ENCODE measurements at places on chromosomes 4 and X.

DNA sequence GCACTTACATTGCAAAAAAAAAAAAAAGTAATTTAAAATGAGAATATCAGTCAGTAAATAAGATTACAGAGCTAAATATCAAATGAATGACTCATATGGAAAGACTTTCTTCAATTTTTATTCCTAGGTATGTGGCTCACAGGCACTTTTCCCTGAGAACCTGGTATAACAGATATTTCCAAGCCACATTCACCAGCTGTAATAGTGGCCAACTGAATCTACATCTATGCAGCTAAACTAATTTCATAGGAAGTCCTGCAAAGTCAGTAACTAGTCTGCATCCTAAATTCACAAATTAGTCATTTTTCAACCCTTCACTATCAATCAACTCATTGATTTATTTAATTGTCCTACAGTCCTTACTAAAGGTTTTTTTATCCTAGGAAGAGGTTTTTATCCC is 5.6 kb downstream of the PDE5A start:
- DNase-seq, result no peak

GRCh38 chr4:87584222-87584908 is 24.0 kb upstream of the DSPP start:
- DNase-seq, result no peak

- DNase-seq, result no peak
Measured at GRCh38 chr4:112266823-112267222, 18.9 kb downstream of the TIFA start.

- no peak for DNase-seq
Measured at GRCh38 chrX:95762716-95763115, 921.9 kb upstream of the DIAPH2 start.

- DNase-seq, result no peak
Measured at GRCh38 chr4:101236097-101236496, 111.2 kb downstream of the PPP3CA start.

GRCh38 chrX:41664375-41664901 is 24.3 kb upstream of the GPR34 start:
- DNase-seq, result no peak

- no peak for DNase-seq
Measured at GRCh38 chr4:69038582-69038981, 57.7 kb upstream of the UGT2B7 start.

- DNase-seq, result no peak
Measured at GRCh38 chr4:31844350-31844749, 1124.2 kb downstream of the PCDH7 start.

DNA sequence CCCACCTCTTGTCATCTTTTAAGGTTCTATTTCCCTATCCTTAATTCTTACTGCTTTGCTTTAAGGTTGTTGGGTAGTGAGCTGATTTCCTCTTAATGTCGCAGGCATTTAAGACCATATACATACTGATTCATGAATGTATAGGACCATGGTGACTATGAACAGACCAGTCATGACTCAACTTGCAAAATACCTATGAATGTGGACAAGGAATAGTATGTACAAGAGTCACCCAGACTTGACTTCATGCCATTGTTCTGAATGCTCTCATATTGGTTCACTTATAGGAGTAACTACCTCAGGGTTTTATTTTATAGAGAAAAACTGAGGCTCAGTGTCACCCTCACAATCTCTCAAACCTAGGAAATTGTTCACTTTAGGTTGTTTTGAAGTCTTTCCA is 44.3 kb downstream of the CCNG2 start:
- no peak for DNase-seq

DNA sequence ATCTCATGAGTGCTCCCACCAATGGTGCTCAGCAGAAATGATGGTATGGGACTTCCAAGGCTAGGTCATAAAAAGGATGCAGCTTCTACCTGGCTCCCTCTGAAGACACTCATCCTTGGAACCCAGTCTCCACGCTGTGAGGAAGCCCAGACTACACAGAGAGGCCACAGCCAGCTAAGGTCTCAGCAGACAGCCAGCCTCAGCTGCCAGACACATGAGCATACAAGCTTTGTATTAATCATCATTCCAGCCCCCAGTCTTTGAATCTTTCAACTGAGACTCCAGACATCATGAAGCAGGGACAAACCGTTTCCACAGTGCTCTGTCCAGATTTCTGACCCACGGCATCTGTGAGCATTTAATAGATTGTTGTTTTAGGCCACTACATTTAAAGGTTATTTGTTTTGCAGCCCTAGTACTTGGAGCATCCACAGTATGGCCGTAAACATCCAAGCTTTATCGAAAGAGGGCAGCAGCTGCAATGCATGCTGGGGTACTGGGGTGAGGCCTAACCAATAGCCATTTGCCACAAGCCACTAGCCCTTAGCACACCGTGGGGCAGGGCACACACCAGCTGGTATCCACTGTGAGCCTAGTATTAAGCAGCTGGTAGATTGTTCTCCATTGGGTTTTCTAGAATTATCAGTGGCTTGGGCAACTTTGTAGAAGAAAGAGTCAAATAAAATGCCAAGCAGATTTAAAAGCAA is 449.1 kb downstream of the BCOR start:
- no peak for DNase-seq

DNA sequence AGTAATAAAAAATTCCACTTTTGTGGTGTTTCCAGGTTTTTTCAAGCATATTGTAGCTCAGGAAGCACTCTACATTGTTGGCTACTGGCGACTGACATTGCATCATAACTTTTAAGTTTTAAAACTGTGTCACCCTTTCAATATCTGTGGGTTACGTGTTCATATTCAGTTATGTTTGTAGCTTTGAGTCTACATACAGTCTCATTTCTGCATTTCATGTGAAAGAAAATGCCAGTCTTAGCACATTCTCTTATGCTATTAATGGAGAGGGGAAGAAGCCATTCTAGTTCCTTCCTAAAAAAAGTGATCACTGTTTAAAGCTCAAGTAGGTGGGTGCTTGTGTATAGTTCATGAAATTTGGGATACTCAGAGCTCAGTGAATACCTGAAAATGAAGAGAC is 38.1 kb downstream of the DIAPH2 start:
- DNase-seq, result no peak

- no peak for DNase-seq
Measured at GRCh38 chr4:163127621-163128020, 39.1 kb downstream of the NAF1 start.

- DNase-seq, result no peak
Measured at GRCh38 chr4:55020131-55020530, 105.3 kb downstream of the KDR start.

DNA sequence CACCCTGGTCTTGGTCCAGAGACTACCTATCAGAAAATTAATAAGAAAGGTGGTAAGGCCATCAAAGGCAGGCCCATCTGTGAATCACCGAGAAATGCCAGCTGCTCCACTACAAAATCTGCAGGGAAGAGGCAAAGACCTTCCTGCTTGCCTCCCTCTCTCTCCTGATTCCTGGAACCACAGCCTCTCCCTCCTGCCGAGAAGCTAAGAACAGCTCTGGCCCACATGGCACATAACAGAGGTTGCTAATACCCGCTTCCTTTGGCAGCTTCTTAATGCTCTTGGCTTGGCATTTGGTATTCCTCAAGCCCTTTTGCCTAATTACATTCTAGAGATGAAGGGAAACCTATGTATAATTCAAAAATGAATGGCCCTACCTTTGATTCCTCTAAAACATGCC is 32.9 kb downstream of the RAI2 start:
- no peak for DNase-seq

DNA sequence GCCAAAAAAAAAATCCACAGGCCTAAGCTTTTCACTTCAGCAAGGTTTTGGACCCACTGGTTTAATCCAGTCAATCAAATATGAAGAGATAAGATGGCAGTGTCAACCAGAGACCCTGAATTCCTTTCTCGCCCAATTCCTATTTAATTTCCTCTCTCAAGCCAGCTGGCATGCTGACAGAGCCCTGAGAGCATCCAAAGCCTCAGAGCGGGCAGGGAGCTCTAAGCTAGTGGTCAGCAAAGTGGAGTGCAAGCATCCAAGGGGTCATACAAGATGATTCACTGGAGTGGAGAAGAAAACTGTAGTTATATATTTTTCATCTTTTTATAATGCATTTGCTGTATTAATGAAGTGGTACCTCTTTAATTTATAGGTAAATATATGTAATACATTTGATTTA is 37.8 kb upstream of the PRPS2 start:
- DNase-seq, result no peak

DNA sequence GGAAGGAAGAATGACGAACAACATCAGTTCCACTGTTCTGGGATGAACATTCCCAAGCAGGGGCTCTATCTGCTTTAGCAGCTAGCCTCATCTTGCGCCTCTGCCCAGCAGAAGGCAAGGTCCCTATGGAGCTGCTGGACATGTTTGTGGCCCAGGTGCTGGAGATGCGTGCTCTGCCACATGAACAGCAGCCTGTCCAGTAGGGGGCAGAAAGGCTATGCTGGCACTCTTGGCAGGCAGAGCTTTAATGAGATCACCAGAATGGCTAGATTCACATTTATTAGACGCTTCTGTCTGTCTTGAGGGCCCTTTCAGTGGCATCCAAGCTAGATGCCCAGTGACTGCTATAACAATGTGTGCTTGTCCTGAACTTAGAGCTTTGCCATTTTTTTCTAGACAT is 1826.0 kb downstream of the STIM2 start:
- DNase-seq, result no peak

- no peak for DNase-seq
Measured at GRCh38 chr4:24846716-24847115, 51.3 kb downstream of the SOD3 start.

- no peak for DNase-seq
Measured at GRCh38 chr4:118682928-118683327, 2.3 kb upstream of the METTL14 start.

DNA sequence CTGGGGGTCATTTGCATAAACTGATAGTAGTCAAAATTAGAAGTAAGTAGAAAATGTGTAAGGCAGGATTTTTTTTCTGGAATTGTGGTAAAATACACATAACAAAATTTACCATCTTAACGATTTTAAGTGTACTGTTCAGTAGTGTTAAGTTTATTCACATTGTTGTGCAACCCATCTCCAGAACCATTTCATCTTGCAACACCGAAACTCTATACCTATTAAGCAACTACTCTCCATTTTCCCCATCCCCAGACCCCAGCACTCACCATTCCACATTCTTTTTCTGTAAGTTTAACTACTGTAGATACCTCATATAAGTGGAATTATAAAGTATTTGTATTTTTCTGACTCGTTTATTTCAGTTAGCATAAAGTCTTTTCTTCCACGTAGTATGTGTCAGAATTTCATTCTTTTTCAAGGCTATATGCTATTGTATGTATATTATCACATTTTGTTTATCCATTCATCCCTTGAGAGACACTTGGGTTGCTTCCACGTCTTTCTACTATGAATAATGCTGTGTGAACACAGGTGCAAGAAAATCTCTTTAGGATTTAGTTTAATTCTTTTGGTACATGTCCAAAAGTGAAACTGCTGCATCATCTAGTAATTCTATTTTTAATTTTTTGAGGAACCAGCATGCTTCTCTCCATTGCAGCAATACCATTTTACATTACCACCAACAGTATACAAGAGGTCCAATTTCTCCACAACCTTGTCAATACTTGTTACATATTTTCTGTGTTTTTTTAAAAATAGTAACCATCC is 39.1 kb upstream of the NSUN7 start:
- no peak for DNase-seq

- DNase-seq, result peak; percentile 29
Measured at GRCh38 chr4:915595-915994, 16.5 kb downstream of the GAK start.

- DNase-seq, result no peak
Measured at GRCh38 chr4:167105857-167106256, 128.4 kb downstream of the SPOCK3 start.

DNA sequence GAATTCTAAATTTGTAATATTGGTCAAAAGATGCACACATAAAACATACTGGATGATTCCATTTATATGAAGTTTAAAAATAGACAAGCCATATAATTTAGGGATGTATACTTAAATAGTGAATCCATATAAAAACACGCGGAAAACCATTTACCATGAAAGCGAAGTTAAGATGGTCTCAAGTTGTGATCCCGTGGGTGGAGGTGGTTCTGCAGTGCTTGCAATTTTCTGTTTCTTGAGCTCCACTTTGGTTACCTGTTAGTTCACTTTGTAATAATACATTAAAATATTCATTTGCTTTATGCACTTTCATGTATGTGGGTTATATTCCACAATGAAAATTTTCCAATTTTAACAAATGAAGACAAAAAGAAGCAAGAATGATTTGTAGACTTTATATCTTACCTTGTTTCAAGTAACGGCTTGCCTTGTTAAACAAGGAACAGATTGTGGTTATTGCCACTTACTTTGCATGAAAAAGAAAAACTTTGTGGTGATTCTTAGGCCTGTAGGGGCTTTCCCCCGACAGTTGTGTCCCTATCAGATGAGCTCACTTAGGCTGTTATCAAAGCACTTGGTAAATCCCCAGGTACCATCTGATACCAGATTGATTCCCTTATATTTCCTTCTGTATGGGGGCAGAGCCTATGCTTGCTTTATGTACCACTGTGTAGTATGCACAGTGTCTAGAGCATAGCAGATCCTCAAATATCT is 12.2 kb downstream of the UCP1 start:
- DNase-seq, result no peak

- no peak for DNase-seq
Measured at GRCh38 chr4:147809211-147809610, 77.3 kb downstream of the ARHGAP10 start.

GRCh38 chrX:16839219-16839851 is 30.8 kb downstream of the RBBP7 start:
- no peak for DNase-seq

- no peak for DNase-seq
Measured at GRCh38 chr4:33477715-33478114, 2757.5 kb downstream of the PCDH7 start.
